ENCODE measurements at places on chromosomes 12 and 14. TPM values are rescaled to one million over a fixed set of nuclear protein-coding genes. Genes with fewer than 3 reads are reported as not detected.

DNA sequence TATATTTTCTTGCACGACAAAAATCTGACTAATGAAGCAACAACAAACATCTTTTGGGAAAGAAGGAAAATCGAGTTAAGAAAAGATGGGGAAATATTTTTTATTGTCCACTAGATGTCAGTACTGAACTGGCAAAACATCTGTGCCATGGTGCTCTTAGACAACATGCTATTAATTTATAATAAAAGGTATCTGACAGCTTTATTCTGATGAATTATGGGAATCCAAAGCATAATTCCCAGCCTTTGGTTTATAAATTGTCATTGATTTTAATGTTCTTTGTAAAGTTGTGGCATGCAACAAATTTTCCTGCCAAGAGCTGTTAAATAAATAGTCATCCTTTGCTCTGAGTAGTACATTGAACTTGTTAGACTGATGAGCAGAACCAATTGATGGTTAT is 231.2 kb downstream of the ETNK1 start:
- no peak for DNase-seq
- H3K36me3 ChIP-seq: no peaks in the 10 kb centered on the region
- no peaks in the 10 kb centered on the region for H3K27me3 ChIP-seq
- no peaks in the 10 kb centered on the region for H3K4me1 ChIP-seq

- no peak overlapping the region for H3K27ac ChIP-seq
- H3K4me3 ChIP-seq: no peak overlapping the region
- H3K4me1 ChIP-seq: no peaks in the 10 kb centered on the region
- H3K27me3 ChIP-seq: no peaks in the 10 kb centered on the region
- peaks cover 6% of the 10 kb centered on the region for H3K36me3 ChIP-seq
Observed at GRCh38 chr12:39852346-39852745, 232.7 kb upstream of the ABCD2 start.

- peaks cover 60% of the 10 kb centered on the region for H3K4me1 ChIP-seq
- DNase-seq: no peak
- H3K27me3 ChIP-seq: no peaks in the 10 kb centered on the region
- peak overlapping the region; percentile 98 for H3K27ac ChIP-seq
- no peaks in the 10 kb centered on the region for H3K36me3 ChIP-seq
Observed at GRCh38 chr12:8037046-8037663, 4.6 kb downstream of the FOXJ2 start.

DNA sequence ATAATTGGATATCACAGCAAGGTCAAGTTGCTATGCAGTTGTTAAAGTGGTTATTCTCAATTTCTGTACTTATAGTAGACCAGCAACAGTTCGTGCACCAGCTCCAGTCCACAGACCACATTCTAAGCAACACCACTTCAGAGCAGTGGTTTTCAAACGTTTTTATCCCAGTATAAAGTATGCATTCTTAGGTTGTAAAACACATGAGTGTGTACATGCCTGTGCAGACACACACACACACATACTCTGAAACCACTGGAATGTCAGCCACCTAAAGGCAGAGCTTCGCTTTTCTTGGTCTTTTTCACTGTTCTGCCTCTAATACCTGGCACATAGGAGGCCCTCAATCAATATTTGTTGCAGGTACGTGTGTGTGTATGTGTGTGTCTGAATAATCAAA is 22.2 kb upstream of the C12orf71 start:
- no peak for DNase-seq
- no peaks in the 10 kb centered on the region for H3K27me3 ChIP-seq
- no peak overlapping the region for H3K27ac ChIP-seq
- H3K4me1 ChIP-seq: no peaks in the 10 kb centered on the region
- H3K36me3 ChIP-seq: no peaks in the 10 kb centered on the region

- H3K4me3 ChIP-seq: no peak overlapping the region
- H3K27me3 ChIP-seq: no peaks in the 10 kb centered on the region
- H3K4me1 ChIP-seq: peaks cover 30% of the 10 kb centered on the region
Observed at GRCh38 chr12:104680070-104680469, 223.3 kb downstream of the CHST11 start.

DNA sequence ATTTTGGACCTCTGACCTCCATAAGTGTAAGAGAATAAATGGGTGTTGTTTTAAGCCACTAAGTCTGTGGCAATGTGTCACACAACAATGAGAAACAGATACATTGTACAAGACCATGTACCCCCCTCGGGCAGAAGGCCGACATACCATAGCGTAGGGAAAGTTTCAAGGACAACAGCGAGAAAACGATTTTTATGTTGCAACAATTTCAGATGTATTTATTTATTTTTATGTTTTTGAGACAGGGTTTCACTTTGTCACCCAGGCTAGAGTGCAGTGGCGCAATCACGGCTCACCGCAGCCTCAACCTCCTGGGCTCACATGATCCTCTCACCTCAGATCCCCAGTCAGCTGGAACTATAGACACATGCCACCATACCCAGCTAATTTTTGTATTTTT is 136.4 kb upstream of the NCOR2 start:
- no peaks in the 10 kb centered on the region for H3K4me1 ChIP-seq
- no peaks in the 10 kb centered on the region for H3K27me3 ChIP-seq
- H3K4me3 ChIP-seq: no peak overlapping the region
- DNase-seq: no peak
- H3K27ac ChIP-seq: no peak overlapping the region

- peaks cover 34% of the 10 kb centered on the region for H3K4me1 ChIP-seq
- no peaks in the 10 kb centered on the region for H3K27me3 ChIP-seq
Observed at GRCh38 chr14:64649383-64649998, 54.7 kb upstream of the PLEKHG3 start.

DNA sequence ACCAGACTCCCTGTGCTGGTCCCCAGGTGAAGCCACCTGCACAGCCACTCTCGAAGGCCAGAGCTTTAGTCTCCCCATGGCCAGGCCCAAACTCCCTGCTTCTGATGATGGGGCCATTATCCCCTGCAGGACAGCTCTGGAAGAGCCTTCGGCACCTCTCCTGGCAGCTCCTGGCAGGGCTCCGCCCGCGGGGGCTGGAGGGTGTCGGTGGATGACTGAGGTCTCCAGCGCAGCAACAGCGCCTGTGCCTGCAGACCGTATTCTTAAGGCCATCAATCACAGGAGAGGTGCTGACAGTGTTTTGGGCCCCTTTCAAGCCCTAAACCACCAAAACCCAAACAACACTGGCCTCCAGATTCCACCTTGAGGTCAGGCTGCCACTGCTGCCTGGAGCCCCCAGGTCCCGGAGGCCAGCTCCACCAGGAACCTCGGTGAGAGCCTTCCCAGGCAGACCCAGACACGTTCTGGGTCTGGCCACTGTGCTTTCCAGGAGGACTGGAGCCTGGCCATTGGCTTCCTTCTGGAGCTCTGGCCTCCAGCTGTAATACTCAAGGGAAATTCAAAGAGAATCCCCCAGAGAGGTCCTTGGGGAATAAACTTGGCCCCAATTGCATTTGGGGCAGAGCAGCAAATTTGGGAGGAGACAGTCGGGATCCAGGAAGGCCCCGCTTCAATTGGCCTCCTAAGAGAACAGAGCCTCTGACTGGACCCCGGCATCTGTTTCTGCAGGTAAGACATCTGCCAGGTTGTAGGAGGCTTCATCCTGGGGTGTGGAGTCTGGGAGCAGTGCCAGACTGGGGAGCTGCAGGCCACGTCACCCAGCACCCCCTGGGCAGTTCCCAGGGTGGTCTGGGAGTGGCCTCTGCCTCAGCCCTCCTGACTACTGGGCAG is 210.6 kb upstream of the RTL1 start:
- no peak overlapping the region for H3K27ac ChIP-seq
- peak; percentile 39 for DNase-seq
- no peaks in the 10 kb centered on the region for H3K27me3 ChIP-seq
- H3K36me3 ChIP-seq: no peaks in the 10 kb centered on the region

- no peak overlapping the region for H3K27ac ChIP-seq
- no peaks in the 10 kb centered on the region for H3K27me3 ChIP-seq
- H3K4me3 ChIP-seq: no peak overlapping the region
- DNase-seq: no peak
- H3K36me3 ChIP-seq: no peaks in the 10 kb centered on the region
- no peaks in the 10 kb centered on the region for H3K4me1 ChIP-seq
Observed at GRCh38 chr12:115149279-115149678, 465.3 kb upstream of the TBX3 start.

DNA sequence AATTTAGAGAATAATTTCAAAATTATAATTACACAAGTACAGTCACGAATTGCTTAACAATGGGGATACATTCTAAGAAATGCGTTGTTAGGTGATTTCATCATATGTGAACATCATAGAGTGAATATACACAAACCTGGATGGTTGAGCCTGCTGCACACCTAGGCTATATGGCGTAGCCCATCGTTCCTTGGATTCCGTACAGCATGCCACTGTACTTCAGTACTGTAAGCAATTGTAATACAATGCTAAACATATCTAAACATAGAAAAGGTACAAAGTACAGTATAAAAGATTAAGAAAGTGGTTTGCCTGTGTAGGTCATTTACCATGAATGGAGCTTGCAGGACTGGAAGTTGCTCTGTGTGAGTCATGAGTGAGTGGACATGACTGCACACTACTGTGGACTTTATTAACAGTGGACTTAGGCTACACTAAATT is 286.2 kb downstream of the CACNA1C start:
- no peak overlapping the region for H3K4me3 ChIP-seq
- H3K4me1 ChIP-seq: no peaks in the 10 kb centered on the region
- no peak for DNase-seq
- no peaks in the 10 kb centered on the region for H3K36me3 ChIP-seq
- peak overlapping the region; percentile 94 for H3K27ac ChIP-seq

- no peak overlapping the region for H3K27ac ChIP-seq
- H3K36me3 ChIP-seq: no peaks in the 10 kb centered on the region
- H3K4me1 ChIP-seq: no peaks in the 10 kb centered on the region
Observed at GRCh38 chr14:51884086-51884927, 23.9 kb downstream of the GNG2 start.

DNA sequence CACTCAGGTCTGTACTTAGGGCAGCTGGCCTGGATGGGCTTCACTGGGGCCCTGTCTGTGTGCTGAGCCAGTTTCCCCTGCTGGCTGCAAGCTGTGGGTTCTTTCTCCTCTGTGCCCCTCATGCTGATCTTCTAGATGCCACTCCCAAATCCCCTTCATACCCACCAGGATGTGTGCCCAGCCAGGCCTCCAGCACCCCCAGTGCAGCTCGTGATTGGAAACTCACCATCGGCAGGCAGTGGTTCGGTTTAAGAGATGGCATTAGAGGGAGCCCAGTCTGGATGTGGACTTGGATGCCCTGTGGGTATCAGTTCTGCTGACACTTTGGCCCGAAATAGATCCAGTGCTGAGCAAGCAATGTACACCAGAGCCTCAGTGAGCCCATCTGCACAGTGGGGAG is 5.9 kb downstream of the TCL1B start:
- no peaks in the 10 kb centered on the region for H3K4me1 ChIP-seq
- H3K4me3 ChIP-seq: no peak overlapping the region
- no peaks in the 10 kb centered on the region for H3K27me3 ChIP-seq
- no peaks in the 10 kb centered on the region for H3K36me3 ChIP-seq
- no peak overlapping the region for H3K27ac ChIP-seq

DNA sequence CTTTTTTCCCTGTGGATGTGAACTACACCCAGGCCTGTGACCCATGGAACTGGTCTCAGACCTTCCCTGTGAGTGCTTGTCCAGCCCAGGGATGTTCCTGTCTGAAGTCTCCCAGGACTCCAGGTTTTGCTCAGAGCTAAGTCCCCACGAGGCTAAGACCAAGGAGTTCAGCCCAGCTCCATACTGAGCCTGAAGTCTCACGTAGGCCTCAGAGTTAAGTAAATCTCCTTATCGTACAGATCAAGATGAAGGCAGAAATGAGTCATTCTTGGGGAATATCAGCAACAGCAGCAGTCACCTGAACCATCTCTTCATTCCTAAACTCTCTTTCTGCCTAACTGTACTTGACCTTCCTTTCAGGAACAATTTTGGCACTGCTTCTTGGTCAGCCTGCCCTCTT is 139.8 kb downstream of the ANO6 start:
- H3K4me1 ChIP-seq: no peaks in the 10 kb centered on the region
- no peaks in the 10 kb centered on the region for H3K36me3 ChIP-seq
- H3K27ac ChIP-seq: no peak overlapping the region
- no peak overlapping the region for H3K4me3 ChIP-seq

GRCh38 chr12:63307849-63308248 is 156.8 kb upstream of the AVPR1A start:
- H3K4me1 ChIP-seq: no peaks in the 10 kb centered on the region
- H3K27ac ChIP-seq: no peak overlapping the region
- no peaks in the 10 kb centered on the region for H3K27me3 ChIP-seq
- no peak for DNase-seq
- no peak overlapping the region for H3K4me3 ChIP-seq

DNA sequence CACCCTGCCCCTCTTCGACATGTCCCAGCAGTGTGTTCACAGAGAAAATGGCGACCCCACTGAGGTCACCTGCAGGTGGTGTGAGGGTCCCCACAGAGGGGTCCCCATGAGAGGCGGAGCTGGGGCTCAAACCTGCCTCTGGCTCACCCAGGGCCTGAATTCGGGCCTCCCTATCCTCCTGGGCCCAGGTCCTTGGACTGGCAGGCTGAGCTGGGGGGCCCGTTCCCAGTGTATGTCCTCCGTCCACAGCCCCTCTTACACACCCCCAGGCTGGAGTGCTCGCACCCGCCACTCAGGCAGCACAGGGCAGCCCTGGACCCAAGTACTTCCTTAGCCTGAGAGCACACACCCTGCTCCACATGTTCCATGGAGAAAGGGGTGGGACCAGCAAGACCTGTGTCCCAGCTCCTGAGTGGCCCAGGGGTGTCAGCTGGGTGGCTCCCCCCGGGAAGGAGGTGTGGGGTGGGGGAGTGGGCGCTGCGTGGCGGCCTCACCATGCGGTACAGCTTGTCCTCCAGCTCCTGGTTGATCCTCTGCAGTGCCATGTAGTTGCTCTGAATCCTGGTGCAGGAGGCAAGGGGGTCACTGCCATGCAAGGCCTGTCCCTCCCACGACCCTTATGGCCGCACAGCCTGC is 42.6 kb downstream of the BEGAIN start:
- no peak overlapping the region for H3K4me3 ChIP-seq
- H3K27ac ChIP-seq: no peak overlapping the region
- H3K27me3 ChIP-seq: peaks cover 10% of the 10 kb centered on the region
- peaks cover 14% of the 10 kb centered on the region for H3K4me1 ChIP-seq
- H3K36me3 ChIP-seq: no peaks in the 10 kb centered on the region
- DNase-seq: no peak

- no peaks in the 10 kb centered on the region for H3K4me1 ChIP-seq
- H3K36me3 ChIP-seq: peaks cover 32% of the 10 kb centered on the region
- H3K4me3 ChIP-seq: no peak overlapping the region
- no peaks in the 10 kb centered on the region for H3K27me3 ChIP-seq
Observed at GRCh38 chr12:42396473-42397259, 70.7 kb downstream of the PPHLN1 start.

The SLC24A4 gene
- total RNA-seq: 1.4 TPM

The VWF gene
- 64.2 TPM for total RNA-seq

The SLC2A14 gene
- total RNA-seq: not detected

The RNASE7 gene
- total RNA-seq: not detected

The KRT82 gene
- total RNA-seq: not detected

The SDS gene
- total RNA-seq: not detected

The PPM1H gene
- total RNA-seq: 4.3 TPM

The LRFN5 gene
- total RNA-seq: 6.1 TPM

The PPFIBP1 gene
- total RNA-seq: 74.5 TPM

The KLRC4 gene
- not detected for total RNA-seq

The TOMM20L gene
- total RNA-seq: not detected

The DEGS2 gene
- total RNA-seq: 0.54 TPM

The LRTM2 gene
- total RNA-seq: 0.41 TPM

Measured in sigmoid colon (tissue), 7 donors.